Fibroblast of skin of back (primary cell): ENCODE measurements at places on chromosomes 6 and 20.
A peak's percentile ranks its signal among the peaks of the same experiment; 100 is the strongest.

DNA sequence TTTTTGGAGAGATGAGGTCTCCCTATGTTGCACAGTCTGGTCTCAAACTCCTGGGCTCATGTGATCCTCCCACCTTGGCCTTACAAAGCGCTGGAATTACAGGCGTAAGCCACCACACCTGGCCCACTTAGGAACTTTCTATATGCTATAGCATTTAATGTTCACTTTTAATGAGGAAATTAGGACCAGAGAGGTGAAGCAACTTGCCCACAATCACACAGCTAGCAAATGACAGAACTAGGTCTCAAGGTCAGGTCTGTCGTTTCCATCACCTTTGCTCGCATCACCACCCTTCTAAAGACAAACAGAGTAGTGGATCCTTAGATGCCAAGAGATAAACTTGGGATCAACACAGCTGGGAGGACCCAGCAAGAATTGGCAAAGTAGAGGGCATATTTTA lies 381.7 kb downstream of the CD83 start:
- no peak for DNase-seq

- peak; percentile 20 for DNase-seq
Observed at GRCh38 chr20:40741507-40742106, 52.6 kb upstream of the MAFB start.

DNA sequence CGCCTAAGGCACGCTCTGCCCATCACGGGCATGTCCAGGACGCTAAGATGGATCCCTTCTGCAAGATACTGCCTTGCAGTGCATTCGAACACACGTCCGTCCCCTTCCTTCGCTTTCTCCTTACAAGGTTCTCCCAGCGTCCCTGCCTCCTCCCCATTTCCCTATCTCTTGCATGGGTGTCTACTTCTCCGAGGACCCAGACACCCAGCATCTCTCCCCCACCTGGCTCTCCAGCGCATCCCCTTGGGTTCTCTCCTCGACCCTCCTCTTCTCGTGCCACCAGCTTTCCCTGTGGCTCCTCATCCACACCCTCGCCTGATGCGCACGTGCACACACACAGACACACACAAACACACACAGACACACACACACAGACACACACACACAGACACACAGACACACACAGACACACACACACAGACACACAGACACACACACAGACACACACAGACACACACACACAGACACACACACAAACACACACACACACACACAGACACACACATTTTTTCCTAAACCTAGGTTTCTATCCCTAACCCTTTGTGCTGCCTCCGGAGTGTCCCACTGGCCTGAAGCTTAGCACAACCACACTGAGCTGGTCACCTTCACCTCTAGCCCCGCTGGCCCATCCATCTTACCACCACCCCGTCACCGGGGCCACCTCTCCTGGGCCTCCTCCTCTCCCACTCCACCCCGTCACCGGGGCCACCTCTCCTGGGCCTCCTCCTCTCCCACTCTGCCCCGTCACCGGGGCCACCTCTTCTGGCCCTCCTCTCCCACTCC lies 31.9 kb downstream of the ANKRD60 start:
- DNase-seq, result no peak

DNA sequence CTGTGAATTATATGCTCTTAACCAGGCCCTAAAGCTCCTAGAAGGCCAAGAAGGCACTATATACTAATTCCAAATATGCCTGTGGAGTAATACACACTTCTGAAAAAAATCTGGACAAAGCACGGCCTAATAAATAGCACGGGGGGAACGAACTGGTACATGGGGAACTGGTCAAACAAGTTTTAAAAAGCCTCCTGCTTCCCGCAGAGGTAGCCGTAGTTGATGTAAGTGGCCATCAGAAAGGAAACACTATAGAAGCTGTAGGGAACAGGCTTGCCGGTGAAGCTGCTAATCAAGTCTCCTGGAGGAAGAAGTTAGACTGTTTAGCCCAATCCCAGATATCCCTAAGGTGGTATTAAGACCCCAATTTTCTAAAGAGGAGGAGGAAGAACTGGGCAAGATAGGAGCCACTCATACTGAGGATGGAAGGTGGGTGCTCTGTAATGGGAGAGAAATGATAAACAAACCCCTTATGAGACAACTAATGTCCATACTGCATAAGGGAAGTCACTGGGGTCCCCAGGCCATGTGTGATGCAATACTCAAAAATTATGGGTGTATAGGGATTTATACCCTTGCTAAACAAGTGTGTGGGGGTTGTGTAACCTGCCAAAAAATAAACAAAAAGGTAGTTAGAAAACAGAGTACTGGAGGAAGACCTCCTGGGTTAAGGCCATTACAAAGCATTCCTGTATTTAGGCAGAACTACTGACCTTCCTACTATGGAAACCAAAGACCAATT lies 27.1 kb upstream of the ZNF318 start:
- no peak for DNase-seq

GRCh38 chr6:30020626-30021025 lies 40.4 kb upstream of the POLR1H start:
- DNase-seq, result no peak

GRCh38 chr6:29255530-29255929 lies 46.0 kb upstream of the OR14J1 start:
- no peak for DNase-seq

DNA sequence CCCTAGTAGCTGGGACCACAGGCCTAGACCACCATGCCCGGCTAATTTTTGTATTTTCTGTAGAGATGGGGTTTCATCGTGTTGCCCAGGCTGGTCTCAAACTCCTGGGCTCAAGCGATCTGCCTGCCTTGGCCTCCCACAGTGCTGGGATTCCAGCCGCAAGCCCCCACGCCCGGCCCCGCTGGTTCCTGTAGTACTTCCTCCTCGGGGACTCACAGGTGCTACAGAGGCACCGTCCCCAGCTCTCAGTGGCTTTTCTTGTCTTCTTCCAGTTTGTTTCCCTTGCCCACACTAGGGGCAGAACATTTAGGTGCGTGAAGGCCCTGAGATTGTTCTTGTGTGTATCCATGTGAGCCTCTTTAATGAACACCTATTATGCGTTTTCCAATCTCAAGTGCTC lies 773 bp upstream of the ZBP1 start:
- DNase-seq, result no peak

- peak; percentile 52 for DNase-seq
Observed at GRCh38 chr6:41878961-41879405, 16.2 kb downstream of the USP49 start.
